ENCODE measurements at places on chromosomes 6 and 20. TPM values are rescaled to one million over a fixed set of nuclear protein-coding genes. Genes with fewer than 3 reads are reported as not detected.

BNIP5 gene
- not detected for total RNA-seq

CD164 gene
- total RNA-seq, result 220 TPM

- DNase-seq, result no peak
These were observed 172.4 kb downstream of the PLCB4 start for GRCh38 chr20:9241232-9241692.

GRCh38 chr20:47295129-47295813 lies 61.2 kb downstream of the ZMYND8 start:
- no peak for DNase-seq

DNA sequence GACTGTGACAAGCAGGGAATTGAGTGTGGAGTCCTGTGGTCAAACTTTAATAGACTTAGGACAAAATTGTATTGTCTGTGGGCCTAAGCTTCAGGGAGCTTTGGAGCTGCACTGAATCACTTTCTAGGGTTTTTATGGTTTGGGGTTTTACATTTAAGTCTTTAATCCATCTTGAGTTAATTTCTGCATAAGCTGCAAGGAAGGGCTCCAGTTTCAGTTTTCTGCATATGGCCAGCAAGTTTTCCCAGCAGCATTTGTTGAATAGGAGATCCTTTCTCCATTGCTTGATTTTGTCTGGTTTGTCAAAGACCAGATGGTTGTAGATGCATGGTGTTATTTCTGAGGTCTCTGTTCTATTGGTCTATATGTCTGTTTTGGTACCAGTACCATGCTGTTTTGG lies 113.4 kb upstream of the NXT1 start:
- no peak for DNase-seq

- DNase-seq, result no peak
These were observed 211.4 kb downstream of the ESR1 start for GRCh38 chr6:152018876-152019275.

GPLD1 gene
- total RNA-seq, result 1.2 TPM

DNA sequence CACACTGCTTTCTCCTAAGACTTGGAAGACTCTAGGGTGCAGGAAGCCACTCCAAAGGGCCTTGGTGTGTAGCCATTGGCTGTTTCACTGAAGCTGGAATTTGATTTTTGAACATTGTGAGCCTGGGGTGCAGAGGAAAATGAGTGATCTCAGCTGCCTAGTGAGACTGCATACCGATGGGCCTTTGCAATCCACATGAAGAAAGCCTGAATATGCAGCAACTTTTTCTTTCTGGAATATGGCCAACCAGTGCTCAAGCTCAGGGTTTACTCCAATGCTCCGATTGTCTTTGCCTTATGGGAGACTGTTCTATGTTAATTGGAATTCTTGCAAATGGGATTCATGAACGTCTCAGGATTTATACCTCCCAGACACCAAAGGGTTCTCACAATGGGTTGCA lies 242.6 kb downstream of the DOK5 start:
- DNase-seq, result no peak

SAPCD1 gene
- total RNA-seq, result 2.4 TPM

- no peak for DNase-seq
These were observed 71.9 kb downstream of the TBC1D7 start for GRCh38 chr6:13256266-13257001.

CAGE1 gene
- total RNA-seq, result not detected

DNA sequence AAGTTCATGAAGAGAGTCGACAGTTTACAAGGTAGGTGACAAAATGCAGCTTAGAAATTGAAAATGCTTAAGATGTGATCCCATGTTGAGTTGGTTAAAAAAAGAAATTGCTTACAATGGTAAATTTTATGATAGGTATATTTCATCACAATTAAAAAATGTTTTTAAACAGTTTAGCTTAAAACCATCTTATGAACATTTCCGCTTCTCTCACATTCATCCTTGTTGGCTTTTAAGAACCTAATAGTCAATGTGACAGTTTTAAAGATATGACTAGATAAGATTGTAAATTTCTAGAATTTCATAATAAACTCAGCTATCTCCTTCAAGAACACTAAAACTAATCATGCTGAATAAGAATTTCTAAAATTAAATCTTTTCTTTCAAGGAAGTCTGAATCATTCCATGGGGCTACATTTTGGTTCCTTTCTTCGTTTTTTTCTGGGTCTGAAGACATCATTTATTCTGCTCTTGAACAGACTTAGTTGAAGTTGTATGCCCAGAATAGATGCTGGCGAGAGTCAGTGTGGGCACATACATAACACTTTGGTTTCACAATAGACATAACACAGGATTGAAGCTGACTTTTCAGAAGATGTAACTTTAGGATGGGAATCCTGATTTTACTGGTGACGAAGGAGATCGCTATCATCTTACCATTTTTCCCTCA lies 35.9 kb upstream of the LTV1 start:
- DNase-seq, result no peak

DNA sequence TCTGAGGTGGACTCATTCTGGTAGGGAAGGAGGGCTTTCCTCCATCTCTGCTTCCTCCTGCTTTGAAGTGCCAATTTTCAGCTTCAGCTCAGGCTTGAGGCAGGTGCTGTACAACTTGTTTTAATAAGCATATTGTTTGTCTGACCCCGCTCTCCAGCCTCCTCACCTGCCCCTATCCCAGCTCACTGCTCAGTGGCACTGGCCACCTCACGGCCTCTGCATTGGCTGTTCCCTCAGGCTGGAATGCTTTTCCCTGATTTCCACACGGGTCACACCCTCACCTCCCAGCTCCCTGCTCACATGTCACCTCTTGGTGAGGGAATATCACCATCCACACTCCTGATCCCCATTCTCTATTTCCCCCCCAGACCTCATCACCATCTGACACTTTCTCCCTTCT lies 14.3 kb downstream of the AARS2 start:
- no peak for DNase-seq

CYP21A2 gene
- 0.44 TPM for total RNA-seq

DNA sequence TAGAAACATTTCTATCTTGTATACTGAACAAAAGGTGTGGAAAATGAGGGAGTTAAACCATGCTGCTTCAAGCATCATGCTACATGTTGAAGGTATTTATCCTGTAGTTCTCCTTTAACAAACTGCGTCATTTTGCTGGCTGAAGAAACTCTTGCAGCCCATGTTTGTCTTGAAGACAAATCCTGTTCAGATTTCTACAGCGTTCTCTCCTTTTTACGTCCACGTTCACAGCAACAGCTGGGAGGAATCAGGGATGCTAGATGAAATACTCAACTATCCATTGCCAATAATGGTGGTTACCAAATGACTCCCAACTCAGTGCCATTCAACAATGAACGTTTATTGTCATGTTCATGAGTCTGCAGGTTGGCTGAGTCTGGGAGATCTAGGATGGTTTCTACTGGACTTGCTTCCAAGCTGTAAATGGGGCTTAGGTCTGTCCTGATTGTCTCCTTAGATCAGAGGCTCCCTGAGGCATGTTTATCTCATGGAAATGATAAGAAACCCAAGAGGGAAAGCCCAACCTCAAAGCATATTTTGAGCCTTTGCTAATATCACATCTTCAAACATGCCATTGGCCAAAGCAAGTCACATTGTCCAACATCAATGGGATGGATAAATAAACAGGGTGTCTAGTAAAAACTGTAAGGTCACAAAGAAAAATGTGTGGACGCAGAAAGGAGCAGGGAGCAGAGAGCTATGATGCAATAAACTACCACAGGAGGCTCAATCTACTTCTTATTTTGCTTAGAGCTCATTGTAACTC lies 2.7 kb upstream of the PLCB1 start:
- no peak for DNase-seq

TCF15 gene
- total RNA-seq, result 6.6 TPM

- no peak for DNase-seq
These were observed 165.5 kb downstream of the MOXD1 start for GRCh38 chr6:132235596-132236280.

DNA sequence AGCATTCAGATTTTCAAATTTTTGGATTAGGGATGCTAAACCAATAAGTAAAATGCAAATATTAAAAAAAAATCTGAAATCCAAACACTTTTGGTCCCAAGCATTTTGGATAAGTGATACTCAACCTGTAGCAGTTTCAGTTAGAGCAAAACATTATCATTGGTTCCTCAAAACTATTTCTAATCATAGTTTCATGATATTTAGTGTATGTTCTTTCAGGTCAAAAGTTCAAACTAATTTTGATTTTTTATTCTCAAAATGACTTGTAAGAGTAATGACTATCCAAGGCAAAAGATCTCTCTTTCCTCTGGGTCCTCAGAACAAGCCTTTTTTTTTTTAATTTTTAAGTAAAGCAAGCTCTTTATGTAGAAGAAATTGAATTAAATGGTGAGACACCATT lies 64.0 kb upstream of the TFB1M start:
- no peak for DNase-seq

GRCh38 chr6:34560366-34561226 lies 4.5 kb upstream of the SPDEF start:
- DNase-seq, result no peak

GRCh38 chr20:10115021-10115420 lies 80.2 kb downstream of the ANKEF1 start:
- no peak for DNase-seq

GRCh38 chr6:138514860-138515540 lies 15.7 kb upstream of the NHSL1 start:
- no peak for DNase-seq

BPIFA1 gene
- not detected for total RNA-seq

GRCh38 chr6:53090576-53090975 lies 25.4 kb downstream of the FBXO9 start:
- DNase-seq, result no peak

- DNase-seq, result no peak
These were observed 17.5 kb upstream of the RIN2 start for GRCh38 chr20:19740512-19740911.

- no peak for DNase-seq
These were observed 22.9 kb upstream of the TMEM170B start for GRCh38 chr6:11514672-11515071.

GRCh38 chr6:121896771-121897170 lies 461.3 kb downstream of the GJA1 start:
- DNase-seq, result no peak

ADGRF5 gene
- 250 TPM for total RNA-seq

PRND gene
- 371 TPM for total RNA-seq

RPP21 gene
- total RNA-seq, result 35.2 TPM

DNA sequence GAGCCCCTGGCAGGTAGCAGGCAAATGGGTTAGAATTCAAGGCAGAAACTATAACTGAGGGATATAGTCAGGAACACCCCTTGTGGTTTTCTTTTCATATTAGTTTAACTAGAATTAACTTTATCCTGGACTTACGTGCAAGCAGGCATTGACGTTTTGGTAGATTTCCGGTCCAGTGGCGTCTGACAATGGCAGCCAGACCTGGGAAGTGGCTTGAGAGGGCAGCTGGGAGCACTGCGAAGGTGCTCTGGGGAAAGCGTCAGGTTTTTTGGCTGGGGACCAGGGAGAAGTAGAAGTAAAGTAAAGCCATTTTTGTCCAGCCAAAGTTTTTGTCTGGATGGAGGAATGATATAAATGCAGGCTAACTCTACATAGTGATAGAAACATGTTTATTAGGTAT lies 8.4 kb upstream of the ACSS1 start:
- DNase-seq, result no peak

GPX6 gene
- total RNA-seq, result not detected

- DNase-seq, result no peak
These were observed 169.4 kb upstream of the TAB2 start for GRCh38 chr6:149147938-149148718.

DNA sequence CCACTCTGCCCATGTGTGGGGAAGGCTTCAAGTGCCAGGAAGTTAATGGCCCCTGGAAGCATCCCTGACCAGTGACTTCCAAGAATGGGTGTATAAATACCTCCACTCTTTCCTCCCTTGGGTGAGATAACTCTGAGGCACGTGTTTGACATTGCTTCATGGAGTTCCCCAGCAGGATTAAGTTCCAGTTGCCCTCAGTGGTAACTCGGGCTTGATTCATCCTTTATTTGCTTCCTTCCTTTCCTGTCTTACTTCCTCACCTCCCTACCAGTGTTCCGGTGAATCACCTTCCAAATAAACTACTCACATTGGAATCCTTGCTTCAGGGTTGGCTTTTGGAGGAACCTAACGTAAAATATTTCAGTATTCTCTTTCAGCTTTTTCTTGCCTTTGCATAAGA lies 84.6 kb upstream of the JAG1 start:
- DNase-seq, result no peak

DNA sequence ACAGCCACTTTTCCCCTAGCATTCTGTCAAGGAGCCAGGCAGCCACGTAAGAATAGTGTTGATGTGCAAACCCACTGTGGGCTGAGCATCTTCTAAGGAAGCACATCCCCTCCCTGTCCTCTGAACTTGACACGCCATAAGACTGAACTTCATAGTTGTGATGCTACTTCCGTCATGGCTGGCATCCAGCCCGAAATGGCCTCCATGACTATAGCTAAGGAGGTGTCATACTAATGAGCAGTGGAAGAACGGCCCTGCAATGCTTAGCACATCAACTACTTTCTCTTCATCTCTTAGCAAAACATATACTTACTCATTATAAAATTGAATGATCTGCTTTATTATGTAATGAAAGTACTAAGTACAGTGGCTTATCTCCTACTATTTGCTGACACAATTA lies 110.2 kb downstream of the GJA10 start:
- DNase-seq, result no peak

CST8 gene
- not detected for total RNA-seq

- no peak for DNase-seq
These were observed 25.2 kb downstream of the ILRUN start for GRCh38 chr6:34671367-34671766.

- no peak for DNase-seq
These were observed 23.7 kb upstream of the ZC3H12D start for GRCh38 chr6:149508485-149508884.

COL10A1 gene
- not detected for total RNA-seq

GRCh38 chr6:106444777-106445507 lies 84.4 kb downstream of the CRYBG1 start:
- DNase-seq, result peak; percentile 36

HAO1 gene
- not detected for total RNA-seq

- DNase-seq, result no peak
These were observed 125.9 kb upstream of the MLIP start for GRCh38 chr6:53985366-53985765.

DNA sequence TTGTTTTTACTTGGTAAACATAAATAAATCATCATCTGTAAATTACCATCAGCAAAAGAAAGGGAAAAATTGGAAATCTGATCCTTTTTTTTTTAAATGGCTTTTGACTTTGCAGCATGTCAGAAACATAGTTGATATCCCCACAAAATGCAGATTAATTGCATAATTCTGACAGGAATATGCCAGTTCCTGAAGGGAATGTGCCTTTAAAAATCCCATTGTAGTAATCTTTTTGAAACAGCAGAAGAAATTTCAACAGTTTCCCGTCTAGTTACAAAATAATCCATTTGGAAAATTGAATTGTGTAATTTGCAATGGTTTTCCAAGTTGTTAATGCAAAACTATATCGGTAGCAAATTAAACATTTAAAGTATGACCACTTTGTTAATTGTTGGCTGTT lies 95.2 kb downstream of the DOK5 start:
- DNase-seq, result no peak

GRCh38 chr6:139846538-139847456 lies 472.3 kb upstream of the CITED2 start:
- DNase-seq, result no peak

GRCh38 chr6:139549561-139550070 lies 175.2 kb upstream of the CITED2 start:
- no peak for DNase-seq

GRCh38 chr6:167120583-167120903 lies 2.4 kb upstream of the CCR6 start:
- DNase-seq, result no peak

AFG1L gene
- 5.7 TPM for total RNA-seq
